ENCODE measurements at places on chromosomes 2 and 18.

DNA sequence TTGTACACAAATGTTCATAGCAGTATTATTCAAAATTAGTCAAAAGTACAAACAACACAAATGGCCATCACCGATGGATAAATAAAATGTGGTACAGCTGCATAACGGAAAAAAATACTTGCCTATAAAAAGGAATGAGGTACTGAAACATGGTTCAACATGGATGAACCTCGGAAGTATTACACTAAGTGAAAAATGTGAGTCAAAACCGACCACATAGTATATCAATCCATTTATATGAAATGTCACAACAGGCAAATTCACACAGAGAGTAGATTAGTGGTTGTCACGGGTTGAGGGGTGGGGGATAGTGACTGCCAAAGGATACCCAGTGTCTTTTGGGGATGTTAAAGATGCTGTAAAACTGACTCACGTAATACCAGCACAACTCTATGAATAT, 3.5 kb downstream of the SS18 start:
- no peak for DNase-seq

GRCh38 chr2:239721991-239722759, 303.0 kb downstream of the NDUFA10 start:
- DNase-seq: no peak

DNA sequence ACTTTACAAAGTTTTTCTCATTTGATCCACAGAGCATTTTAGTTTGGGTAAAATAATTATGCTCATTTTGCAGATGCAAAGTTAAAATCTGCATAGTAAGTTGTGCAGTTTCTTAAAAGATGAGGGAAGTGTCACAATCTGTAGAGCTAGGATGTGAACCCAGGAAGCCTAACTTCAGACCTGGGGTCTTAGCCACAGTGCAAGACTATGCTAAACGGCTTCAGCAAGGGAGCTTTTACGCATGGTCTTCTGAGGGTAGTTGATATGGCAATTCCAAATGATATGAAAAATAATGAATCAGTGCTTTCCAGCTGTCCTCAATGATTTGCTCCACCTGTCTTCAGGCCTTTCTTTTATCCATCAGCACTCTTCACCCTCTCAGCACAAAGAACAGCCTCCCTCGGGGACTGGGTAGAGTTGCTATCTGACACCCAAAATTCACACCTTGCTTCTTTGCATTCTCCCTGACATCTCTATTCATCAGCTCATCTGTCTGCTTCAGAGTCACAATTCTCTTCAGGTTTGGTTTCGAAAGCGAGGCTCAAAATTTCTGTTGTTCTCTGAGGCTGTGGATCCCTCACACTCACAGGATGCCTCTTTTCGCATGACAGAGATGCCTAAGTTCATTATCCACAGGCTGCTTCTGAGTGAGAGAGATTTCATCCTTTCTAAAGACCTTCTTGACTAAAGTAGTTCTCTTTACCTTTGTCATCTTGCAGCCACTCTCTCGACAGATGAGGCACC, 302.5 kb downstream of the NRXN1 start:
- no peak for DNase-seq

- peak; percentile 10 for DNase-seq
These were observed 743 bp downstream of the XPO1 start for GRCh38 chr2:61537277-61537949.

DNA sequence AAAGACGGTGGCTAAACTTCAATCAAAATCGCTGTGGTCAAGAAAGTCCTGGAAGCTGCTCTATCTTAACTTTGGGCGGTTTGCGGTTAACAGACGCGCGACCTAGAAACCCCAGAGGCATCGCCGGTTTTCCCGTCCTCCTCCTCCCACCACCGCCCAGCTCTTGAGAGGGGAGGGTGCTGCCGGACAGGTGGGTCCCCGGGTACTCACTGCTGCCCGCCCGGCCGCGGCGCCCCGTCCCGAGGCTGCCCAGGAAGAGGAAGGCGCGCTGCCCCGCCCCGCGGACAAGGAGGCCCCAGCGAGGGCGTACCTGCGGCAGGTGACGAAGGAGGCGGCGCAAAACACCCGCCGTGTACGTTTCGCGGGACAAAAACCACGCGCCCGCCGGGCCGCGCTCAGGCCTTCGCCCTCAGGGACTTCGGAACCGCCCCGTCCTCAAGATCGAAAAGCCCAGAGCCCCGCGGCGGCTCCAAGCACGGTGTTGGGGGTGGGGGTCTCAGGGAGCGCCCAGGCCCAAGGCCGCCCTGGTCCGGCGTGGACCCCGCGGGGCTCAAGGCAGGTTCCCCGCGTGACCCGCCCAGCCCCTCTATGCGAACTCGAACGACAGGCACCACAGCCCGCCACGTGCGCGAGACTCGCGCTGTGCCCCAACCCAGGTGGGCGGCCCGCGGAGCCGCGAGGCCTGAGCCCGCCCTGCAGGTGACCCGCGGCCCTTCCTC, at the start of gene SH3YL1:
TSS of gene SH3YL1 (minus strand) at position 259 of the 719 bp plus-strand sequence. CDS start at position 211, 48 bp downstream.
- peak; percentile 66 for DNase-seq

DNA sequence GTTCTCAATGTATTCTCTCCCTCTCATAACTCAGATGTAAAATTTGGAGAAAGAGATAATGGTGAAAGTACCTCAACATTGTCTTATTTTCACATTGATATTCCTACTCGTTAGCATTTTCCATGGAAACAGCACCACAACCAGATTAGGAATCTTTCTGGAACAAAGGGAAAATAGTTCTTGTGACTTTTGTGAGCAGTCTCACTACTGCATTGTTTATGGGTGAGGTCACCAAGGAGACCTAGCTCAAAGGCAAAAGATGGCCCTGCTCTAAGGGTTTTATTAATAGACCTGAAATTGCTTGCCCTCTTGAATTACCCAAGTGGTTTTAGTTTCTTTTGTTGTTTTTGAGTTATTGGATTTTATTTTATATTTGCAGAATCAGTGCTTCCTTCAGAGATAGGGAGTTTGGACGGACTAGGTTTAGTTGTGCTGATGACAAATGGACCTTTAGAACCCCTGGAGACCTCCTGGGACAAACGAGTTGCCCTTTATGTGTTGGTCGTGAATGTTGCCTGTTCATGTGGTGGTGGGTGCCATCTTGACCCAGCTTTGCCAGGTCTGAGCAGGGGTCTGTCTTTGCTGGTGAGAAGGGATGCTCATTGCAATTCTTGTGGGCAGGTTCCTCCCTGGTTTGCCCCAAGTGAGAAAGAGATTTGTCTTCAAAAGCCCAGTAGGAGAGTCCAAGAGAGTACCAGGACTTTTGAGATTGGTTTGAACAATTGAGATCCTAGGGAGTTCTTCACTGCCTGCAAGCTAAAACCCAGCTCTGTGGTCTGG, 58.1 kb downstream of the INPP4A start:
- no peak for DNase-seq

- DNase-seq: no peak
These were observed 1.1 kb upstream of the MTERF4 start for GRCh38 chr2:241103176-241103595.

DNA sequence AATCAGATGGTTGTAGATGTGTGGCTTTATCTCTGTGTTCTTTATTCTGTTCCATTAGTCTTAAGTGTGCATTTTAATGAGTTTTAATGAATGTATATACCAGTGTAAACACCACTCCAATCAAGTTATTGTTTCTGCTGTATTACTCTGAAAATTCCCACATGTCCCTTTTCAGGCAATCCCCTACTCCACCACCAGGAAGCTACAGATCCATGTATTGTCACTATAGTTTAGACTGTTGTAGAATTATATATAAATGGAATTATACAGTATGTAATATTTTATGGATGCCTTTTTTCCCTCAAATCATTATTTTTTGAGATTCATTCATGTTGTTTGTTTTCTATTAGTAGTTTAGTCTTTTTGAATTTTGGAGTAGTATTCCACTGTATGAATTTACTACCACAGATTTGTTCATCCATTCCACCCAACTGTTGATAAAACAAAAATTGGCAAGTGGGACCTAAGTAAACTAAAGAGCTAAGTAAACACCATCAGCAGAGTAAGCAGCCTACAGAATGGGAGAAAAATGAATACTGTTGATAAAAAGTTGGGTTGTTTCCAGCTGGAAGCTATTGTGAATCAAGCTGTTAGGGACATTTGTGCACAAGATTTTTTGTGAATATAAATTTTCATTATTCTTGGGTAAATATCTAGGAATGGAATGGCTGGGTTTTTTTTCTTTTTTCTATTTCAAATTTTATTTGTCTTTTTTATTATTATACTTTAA, 262.0 kb downstream of the CAMKMT start:
- DNase-seq: no peak

DNA sequence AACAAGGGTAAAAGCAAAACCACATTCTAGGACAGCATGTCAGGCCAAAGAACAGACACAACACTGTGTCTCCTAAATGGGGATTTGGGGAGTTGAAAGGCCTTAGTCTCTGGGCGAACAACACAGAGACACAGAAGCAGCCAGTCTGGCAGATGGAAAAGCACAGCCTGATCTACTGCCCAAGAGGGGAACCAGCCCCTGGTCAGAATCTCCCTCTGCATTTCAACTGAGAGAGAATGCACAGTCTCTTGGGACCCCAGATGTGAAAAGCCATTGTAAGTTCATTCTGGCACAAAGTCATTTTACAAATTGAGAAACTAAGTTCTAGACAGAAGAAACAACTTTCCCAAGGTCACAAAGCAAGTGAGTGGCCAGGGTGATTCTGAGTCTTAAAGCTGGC, 331.7 kb downstream of the TNS1 start:
- no peak for DNase-seq

DNA sequence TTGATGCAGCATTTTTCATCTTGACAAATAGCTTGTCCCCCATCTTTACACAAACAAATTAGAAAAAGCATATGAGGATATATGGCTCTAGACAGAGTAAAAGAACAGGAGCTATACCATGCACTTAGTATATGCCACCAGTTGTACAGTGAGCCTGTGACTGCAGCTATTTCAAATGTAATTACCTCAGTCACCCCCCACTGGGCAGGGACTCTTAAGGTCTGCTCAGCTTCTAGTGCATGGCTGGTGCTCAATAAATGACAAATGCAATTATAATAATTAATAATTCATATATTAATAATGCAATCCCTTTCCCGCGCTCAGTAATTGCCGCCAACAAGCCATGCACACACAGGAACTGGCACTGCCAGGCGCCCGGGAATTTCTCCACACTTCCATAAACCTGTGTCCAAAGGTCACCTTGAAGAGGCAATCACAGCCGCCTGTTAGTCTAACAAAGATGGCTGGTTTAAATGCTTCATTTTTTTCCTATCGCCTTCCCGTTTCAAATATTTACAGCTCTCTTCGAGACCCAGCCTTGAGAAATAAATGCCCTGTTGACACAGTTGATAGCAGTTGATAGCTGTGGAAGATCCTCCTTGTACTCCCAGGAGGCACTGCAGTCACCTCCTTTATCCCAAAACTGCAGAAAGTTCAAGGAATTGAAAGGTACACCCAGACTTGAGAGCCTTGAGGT, 156.6 kb downstream of the INO80D start:
- no peak for DNase-seq

- no peak for DNase-seq
These were observed 123.3 kb downstream of the LTBP1 start for GRCh38 chr2:33069894-33070651.

GRCh38 chr18:63137999-63138435, 181.6 kb downstream of the BCL2 start:
- peak; percentile 39 for DNase-seq

GRCh38 chr18:79274823-79275222, 120.9 kb upstream of the NFATC1 start:
- no peak for DNase-seq

- no peak for DNase-seq
These were observed 584.8 kb downstream of the TSN start for GRCh38 chr2:122340246-122340645.

- no peak for DNase-seq
These were observed 116.9 kb downstream of the PHLPP1 start for GRCh38 chr18:62832282-62832681.

GRCh38 chr2:227188292-227188691, 23.9 kb downstream of the COL4A3 start:
- no peak for DNase-seq

GRCh38 chr2:1798115-1798784, 53.9 kb upstream of the PXDN start:
- no peak for DNase-seq

GRCh38 chr2:160942476-160943142, 217.6 kb upstream of the TANK start:
- no peak for DNase-seq

DNA sequence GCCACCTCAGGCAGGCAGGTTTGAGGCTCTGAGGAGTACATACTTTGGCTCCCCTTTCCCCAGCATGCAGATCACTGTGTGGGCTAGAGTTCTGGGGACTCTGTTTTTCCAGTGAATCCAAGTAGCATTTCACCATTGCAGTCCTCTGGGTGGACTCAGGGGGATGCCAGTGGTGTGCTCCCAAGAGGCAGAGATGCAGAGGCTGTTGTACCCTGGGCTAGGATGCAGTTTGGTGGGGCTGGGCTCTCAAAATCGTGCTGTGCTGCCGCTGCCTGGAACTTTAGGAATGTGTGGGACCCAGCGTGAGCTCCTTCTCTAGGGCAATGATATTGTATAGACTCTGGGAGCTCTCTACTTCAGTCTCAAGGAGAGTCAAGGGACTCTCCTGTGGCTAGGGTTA, 104.9 kb downstream of the MYO3B start:
- no peak for DNase-seq

DNA sequence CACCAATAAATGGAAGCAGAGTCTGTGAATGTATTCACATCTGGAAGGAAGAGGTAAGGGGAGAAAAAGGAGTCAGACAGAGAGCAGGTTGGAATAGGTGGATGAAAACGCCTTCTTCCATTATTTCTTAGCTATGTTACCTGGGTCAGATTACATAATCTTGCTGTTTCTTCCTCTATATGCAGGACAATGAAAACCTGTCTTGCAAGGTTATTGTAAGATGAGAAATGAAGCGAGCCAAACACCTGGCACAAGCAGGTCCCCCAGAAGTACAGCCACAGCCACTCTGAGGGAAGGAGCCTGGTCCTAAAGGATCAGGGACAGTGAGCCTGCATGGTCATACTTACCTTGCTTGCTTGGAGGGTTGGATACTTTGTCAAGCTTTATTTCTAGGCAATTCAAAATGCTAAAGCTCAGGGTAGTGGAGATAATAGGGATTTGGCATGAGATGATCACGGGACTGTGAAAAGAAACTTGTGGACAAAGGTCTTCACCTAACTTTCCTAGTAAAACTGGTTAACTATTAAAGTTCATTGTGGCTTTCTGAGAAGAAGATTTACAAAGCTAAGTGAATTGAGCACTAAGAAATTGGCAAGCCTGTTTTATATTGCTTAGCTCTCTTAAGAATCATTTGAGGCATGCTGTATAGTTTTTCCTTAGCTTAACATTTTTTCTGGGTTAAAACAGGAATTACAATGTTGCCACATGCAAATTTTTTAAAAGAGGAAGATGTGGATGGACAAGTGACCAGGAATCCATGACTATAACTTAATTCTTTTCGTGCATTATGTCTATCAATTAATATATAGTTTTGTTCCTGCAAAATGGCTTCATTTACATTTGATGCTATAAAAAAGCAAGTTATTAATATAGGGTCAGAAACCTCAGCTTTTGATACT, 15.7 kb upstream of the PLA2R1 start:
- DNase-seq: no peak

DNA sequence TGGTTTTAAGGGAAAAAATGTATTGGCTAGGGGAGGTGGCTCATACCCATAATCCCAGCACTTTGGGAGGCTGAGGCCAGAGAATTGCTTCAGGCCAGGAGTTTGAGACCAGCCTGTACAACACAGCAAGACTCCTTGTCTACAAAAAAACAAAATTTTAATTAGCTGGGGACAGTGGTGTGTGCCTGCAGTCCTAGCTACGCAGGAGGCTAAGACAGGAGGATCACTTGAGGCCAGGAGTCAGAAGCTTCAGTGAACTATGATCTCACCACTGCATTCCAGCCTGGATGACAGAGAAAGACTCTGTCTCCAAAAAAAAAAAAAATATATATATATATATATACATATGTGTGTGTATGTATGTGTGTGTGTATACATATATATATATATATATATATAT, 18.5 kb downstream of the CCDC88A start:
- DNase-seq: no peak
